ENCODE measurements at places on chromosomes 12 and 14. TPM values are rescaled to one million over a fixed set of nuclear protein-coding genes. Genes with fewer than 3 reads are reported as not detected.

GRCh38 chr12:541676-542324, 82.1 kb downstream of the B4GALNT3 start:
- DNase-seq, result no peak

DNA sequence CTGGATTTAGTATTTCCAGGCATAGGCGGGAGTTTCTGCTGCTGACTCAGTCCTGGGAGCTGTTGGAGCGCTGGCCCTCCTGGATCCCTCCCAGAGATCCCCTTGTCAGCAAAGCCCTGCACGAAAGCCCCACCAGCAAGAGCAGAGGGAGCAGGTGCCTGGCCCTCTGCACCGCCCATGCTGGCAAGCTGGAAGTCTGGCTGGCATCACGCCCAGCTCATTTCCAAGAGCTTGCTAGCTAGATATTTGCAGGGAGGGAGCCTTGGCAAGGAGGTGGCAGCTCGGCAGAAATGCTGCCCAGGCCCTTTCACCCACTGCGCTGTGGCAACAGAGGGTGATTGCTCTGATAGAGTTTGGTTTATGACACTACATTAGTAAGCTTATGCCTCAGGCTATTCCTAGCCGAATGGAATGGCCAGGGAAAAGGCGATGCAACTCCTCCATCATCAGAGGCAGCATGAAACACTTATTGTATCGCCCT, 193.9 kb downstream of the EMP1 start:
- no peak for DNase-seq

DNA sequence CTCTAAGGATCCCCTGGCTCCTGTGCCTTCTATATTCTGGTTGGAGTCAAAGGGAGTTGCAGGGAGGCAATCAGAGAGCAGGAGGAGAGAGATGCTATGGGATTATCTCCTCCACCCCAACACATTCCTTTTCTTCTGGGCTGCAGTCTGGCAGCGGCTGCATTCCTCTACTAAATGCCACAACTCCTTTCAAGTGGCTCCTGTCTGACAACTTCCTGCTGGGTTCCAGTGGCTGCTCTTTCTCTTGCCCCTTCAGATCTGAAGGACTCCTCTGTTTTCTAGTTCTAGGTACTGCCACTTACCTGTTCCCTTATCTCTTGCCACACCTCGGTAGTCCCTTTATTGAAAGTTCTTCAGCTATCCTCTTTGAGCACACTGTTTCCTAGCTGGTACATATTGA, 425.0 kb downstream of the SNAPC1 start:
- no peak for DNase-seq

DNA sequence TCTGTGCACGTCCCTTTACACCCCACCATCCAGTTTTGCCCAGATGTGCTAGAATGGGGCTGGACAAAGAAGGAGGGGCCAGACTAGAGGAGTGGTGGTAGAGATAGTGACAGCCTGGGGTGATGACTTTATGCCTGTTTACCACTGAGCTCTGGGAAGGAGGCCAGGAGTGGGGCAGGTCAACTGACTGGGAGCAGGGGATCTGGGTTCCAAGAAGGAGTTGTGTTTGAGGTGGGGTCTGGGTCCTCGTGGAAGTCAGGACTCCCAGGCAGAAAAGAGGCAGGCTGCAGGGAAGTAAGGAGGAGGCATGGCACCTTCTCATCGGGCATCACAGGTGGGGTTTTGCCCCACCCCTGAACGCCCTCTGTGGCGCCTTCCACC, 315 bp downstream of the LTB4R2 start:
- no peak for DNase-seq

DNA sequence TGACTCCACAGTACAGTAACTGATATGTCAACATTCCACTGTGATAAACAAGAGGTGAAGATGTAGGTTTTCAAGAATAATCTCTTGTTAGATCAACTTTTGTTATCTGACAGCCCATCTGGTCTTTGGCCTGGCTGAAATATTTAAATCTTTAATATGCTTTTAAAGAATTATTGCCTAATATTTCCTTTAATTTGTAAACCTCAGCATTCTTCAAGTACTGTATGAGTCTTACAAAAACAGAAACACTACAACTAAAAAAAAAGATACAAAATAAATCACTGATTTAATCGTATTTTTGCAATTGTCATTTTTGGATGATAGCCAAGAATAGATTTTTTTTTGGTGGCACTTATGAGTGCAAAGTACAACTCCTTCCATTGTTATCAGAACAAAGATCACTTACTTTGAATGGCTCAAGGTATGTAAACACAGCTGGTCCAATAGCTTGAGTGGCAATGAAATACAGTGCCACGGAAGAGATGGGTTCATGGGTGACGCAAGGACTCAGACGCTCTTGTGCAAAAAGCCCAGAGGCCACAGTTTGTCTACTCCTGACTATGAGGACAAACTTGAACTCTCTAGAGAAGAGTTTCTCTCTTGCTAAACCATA, 109.5 kb downstream of the PAX9 start:
- DNase-seq, result no peak

KRT6C gene
- not detected for total RNA-seq

Measured in CD4-positive, CD25-positive, alpha-beta regulatory T cell (primary cell).